Type B pancreatic cell (in vitro differentiated cells): ENCODE measurements at places on chromosomes 5 and 9.

DNA sequence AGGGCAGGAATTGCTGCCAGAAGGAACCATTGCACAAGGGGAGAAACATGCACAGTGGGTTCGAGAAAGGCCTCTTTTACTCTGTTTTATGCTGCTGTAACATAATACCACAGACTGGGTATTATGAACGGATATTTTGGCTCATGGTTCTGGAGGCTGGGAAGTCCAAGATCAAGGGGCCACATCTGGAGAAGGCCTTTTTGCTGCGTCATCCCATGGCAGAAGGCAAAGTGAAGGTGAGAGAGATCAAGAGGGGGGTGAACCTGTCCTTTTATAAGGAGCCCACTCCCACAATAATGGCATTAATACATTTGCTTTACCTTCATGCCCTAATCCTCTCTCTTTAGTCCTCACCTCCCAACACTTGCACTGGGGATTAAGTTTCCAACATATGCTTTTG lies 136.9 kb upstream of the ALDH1B1 start:
- DNase-seq, result no peak

- no peak for DNase-seq
These were observed 14.4 kb upstream of the CEP78 start for GRCh38 chr9:78221425-78221824.

GRCh38 chr9:107546859-107547258 lies 57.3 kb upstream of the KLF4 start:
- DNase-seq, result no peak

DNA sequence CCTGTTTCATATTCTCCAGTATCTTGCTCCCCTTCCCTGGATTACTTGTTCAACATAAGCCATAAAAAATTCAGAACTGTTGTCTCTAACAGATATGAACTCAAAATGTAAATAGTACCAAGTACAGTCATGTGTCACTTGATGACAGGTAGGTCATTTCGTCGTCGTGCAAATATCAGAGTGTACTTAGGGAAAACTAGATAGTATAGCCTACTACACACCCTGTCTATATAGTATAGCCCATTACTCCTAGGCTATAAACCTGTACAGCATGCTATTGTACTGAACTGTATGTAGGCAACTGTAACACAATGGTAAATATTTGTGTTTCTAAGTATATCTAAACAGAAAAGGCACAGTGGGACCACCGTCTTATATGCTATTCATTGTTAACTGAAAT lies 39.1 kb downstream of the SMIM15 start:
- no peak for DNase-seq

GRCh38 chr5:168209244-168209995 lies 82.0 kb upstream of the WWC1 start:
- no peak for DNase-seq

DNA sequence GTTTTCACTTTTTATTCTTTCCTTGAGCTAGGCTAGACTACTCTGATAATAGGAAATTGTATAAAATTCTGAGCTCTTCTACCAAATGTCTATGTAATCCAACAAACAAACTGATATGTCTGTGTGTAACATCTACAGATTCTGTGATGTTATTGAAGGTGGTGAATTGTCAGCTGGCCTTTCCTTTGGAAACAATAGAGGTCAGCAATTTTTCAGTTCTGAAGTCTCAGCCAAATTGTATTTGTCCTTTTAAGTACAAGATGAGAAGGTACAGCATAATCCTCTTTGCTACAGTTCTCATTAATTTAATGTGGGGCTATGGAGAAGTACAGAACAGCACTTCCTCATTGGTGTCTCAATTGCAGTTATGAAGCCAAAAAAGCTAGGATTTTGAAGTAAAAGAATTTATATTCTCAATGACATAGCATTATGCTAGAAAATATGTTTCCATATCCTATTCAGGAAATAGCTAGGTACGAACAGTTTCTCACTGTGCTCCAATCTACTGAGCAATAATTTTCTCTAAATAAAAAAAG lies 198.0 kb downstream of the HINT1 start:
- no peak for DNase-seq

- DNase-seq, result no peak
These were observed at the start of gene PKD2L2 for GRCh38 chr5:137888863-137889759. Gene PKD2L2 (plus strand): TSS chr5:137889457. CDS start chr5:137889492, 35 bp downstream.

- DNase-seq, result no peak
These were observed 44.8 kb upstream of the EGFL7 start for GRCh38 chr9:136617746-136618579.

DNA sequence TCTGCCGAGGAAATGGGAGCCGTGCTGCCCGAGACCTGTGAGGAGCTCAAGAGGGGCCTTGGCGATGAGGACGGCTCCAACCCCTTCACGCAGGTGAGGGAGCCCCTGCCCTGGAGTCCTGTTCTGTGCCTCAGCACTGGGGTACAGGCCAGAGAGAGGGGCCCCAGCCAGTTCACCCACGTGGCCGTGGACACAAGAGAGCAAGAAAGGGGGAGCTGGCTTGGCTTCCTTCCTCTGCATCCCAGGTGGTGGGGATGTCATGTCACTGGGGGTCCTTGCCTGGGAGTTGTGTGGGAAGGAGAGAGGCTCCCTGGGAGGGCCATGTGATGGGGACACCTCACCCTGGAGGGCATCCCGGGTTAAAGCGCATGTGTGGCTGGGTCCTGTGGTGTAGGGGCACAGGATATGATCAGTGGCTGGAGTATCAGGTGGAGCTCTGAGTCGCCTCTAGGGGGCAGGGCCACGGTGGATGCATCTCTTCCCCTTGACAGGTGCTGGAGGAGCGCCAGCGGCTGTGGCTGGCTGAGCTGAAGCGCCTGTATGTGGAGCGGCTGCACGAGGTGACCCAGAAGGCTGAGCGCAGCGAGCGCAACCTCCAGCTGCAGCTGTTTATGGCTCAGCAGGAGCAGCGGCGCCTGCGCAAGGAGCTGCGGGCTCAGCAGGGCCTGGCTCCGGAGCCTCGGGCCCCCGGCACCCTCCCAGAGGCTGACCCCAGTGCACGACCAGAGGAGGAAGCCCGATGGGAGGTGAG lies 7.5 kb downstream of the N4BP3 start:
- DNase-seq, result no peak

- DNase-seq, result no peak
These were observed 24.7 kb upstream of the NR3C1 start for GRCh38 chr5:143428155-143428554.

DNA sequence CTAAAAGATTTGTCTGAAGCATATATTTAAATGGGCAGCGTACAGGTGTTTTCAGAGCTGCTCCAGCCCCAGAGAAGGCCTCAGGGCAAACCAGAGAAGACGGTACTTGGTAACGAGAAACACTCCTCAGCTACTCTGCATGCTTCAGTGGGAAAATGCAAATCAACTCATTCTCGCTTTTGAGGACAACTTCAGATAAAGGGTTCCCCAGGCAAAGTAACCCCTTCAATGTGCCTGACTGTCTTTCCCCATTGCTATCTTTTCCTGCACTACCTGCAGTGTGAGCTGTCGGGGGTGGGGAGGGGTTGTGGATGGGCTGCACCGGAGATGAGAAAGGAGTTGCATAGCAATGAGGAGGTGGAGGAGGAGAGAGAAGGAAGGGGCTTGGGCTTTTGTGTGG lies 339.7 kb upstream of the CLINT1 start:
- no peak for DNase-seq

DNA sequence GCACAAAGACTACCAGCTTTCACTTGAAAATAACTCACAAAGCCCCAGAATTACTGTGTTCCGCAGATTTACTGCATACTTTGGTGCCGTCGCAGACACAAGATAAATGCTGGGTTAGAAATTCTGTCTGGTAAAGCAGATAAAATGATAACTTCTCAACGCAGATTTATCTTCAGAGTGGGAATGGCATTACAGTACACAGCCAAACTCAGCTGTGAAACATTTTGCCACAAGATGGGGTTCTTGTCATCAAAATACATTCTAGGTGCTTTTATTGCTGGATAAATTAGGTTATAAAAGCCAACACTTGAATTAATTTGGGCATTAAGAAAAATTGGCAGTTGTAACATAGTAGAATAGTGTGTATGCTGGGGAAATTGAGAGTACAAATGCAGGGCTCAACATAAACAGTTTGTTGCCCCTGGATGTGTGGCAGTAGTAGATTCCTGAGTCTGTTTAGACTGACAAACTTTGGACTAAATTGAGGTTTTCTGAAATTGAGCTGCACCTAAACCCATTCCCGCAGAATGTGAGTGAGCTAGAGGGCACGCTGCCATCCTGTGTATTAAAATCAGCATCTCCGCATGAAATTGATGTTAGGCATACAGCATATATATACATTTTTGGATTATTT lies 61.1 kb downstream of the LMNB1 start:
- DNase-seq, result no peak

- no peak for DNase-seq
These were observed 94.3 kb upstream of the LRRTM2 start for GRCh38 chr5:138969323-138970002.
